ENCODE measurements at places on chromosomes 4 and X.
A peak's percentile ranks its signal among the peaks of the same experiment; 100 is the strongest.

DNA sequence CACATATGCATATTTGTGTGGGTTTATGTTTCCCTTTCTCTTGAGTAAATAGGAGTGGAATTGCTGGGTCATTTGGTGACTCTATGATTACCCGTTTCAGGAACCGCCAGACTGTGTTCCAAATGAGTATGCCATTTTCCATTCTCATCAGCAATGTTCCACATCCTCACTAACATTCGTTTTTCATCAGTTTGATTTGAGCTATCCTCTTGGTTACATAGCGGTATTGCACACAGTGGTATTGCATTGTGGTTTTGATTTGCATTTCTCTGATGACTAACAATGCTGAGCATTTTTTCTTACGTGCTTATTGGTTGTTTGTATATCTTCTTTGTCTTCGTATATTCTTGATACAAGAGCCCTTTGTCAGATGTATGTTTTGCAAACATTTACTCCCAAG lies 218.0 kb upstream of the AMOT start:
- no peak for DNase-seq

DNA sequence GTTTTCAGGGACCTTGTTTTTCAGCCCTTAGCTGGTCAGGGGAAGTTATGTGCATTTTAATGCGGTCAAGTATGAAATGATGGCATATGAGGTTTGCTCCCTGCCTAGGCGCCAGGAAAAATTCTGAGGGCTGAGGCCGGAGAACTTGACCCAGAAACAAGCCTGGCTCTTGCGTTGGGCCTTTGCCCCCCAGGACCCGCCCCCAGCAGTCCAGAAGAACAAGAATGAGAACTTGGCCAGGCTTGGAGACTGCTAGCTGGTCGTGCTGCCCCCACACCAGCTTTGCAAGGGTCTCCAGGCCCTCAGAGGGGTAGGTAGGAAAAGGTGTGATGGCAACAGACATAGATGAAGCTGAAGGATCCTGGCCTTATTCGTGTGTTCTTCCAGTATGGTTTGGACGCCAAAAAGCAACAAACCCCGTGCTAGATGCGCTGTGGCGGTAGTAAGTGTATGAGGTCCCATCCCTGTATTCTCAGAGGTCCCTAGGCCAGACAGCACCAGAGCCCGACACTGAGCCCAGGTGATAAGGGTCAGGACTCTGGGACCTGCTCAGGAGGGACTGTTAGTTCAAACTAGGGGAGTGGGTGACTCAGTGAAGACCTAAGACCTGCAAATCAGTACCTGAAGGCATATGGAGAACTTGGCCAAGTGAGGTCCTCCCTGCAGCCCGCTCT lies 10.5 kb downstream of the NKX3-2 start:
- no peak for DNase-seq

DNA sequence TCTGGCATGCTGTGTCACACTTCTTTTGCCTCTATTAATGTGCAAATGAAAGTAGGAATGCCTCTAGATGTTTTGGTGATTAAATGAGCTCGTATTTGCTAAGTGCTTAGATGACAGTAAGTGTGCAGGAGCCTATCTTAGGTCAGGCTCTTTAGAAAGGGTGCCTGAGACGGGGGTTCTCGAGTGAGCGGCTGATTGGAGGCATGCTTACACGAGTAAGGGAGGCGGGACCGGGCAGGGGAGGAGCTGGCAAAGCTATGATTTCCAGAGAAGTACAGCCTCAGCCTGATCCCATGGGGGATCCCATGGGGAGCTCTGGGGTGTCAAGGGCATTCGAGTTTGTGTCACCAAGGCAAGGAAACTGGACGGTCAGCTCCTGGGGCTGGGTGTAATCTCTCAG lies 44.8 kb downstream of the CLDN34 start:
- DNase-seq: no peak

- DNase-seq: no peak
Observed at GRCh38 chr4:97142410-97142809, 1000.9 kb downstream of the STPG2 start.

- no peak for DNase-seq
Observed at GRCh38 chr4:181685461-181685860, 557.7 kb upstream of the TENM3 start.

GRCh38 chr4:18022572-18023050 lies 1.1 kb upstream of the LCORL start:
- DNase-seq: peak; percentile 25

DNA sequence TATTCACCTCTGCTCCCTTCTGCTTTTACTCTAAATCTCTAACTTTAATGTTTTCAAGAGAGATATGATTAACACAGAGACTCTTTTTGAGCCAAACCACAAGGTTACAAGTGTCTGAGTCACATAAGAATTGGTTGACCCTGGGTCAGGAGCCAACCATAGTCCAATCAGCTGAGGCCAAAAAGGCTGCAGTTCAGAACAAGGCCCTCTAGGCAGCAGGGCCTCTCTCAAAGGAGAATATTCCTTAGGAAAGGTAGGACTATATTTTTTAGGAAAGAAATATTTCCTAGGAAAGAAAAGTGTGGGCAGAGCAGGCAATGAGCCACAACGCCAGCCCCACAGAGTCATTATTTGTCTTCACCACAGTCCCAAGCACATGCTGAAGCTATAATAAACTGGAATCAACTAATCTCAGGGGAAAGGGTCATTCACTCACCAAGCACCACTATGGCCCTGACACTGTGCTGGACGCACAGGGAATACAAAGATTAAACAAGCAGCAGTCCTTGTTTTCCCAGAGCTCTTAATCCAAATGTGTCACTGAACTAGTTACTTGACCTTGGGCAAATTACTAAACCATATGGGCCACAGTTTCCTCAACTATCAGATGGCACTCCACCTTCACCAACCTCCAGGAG lies 2.2 kb downstream of the ATP8A1 start:
- peak; percentile 34 for DNase-seq

- DNase-seq: no peak
Observed at GRCh38 chr4:15293711-15294110, 134.1 kb upstream of the C1QTNF7 start.

DNA sequence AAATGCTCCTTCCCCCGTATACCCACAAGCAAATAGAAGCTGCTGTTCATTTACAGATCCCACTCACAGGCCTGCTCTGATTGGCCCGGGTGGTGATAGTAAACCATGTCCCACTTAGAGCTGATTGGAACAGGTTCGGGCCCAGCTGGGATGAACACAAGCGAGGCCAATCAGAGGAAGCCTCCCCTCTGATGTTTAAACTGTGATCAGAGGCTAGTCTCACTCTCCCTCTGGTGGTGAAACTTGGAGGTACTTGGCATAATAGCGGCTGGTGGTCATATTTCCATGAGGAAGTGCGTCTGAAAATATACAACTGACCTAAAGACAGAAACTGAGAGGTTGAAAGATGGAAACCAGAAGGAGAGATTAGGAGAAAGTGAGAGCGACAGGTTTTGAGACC lies 51.5 kb upstream of the TRPC3 start:
- peak; percentile 6 for DNase-seq

GRCh38 chr4:14917298-14917633 lies 85.0 kb upstream of the CPEB2 start:
- no peak for DNase-seq

- DNase-seq: no peak
Observed at GRCh38 chr4:164595751-164596150, 158.2 kb upstream of the SMIM31 start.

- DNase-seq: no peak
Observed at GRCh38 chr4:39415678-39416283, 9.1 kb downstream of the KLB start.

DNA sequence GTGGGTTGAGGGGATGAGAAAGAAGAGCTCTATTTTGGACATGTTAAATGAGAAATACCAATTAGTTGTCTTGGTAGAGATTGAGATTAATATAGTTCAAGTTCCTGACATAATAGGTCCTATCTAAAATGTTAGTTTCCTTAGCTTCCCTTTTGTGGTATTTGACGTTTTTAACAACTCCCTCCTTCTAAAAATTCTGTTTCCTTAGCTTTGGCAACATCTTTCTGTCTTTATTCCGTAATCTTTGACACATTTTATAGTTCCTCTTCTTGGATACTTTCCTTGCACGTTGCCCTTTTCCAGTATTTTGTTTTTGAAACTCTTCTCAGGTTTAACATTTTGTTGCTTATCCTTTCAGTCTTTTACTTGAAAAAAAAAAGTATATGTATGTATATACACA lies 36.9 kb downstream of the LAMTOR3 start:
- no peak for DNase-seq

- no peak for DNase-seq
Observed at GRCh38 chr4:85492336-85492735, 17.4 kb downstream of the ARHGAP24 start.

GRCh38 chrX:37745354-37745753 lies 34.5 kb upstream of the CYBB start:
- peak; percentile 56 for DNase-seq

DNA sequence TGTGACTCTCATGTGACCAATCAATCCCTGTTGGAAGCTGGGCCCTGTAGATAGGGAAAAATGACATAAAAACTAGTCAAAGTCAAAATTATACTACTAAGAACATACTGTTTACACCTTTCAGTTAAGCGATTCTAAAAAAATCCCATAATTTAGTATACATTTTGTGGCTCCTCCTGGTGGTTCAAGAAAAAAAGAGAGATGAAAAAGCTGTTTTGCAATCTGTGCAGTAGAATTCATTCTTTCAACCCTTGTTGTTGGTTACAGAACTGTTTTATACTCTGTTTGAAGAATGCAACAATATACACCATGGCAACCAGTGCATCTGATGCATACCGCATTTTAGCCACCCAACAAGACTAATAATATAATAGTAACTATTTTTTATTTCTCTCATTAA lies 66.8 kb upstream of the ANK2 start:
- DNase-seq: no peak

DNA sequence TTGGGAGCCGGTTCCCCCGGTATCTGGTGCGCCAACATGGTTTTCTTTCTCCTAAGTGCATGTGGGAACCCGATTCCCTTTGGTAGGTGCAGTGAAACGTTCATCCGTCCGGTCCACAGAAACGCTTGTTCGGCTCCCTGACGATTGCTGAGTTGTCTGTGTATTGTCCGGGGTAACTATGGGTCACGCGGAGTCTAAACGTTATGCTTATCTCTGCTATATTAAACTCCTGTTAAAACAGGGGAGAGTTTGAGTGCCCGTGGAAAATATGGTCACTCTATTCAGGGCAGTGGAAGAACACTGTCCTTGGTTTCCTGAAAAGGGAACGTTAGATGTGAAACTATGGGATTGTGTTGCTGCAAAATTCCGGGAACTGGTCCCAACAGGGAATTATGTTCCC lies 32.4 kb upstream of the MGST2 start:
- no peak for DNase-seq

GRCh38 chr4:6715704-6716017 lies 313 bp upstream of the BLOC1S4 start:
- no peak for DNase-seq

GRCh38 chrX:44795945-44796450 lies 47.8 kb upstream of the DUSP21 start:
- DNase-seq: no peak

GRCh38 chr4:157700898-157701694 lies 471.7 kb downstream of the GASK1B start:
- no peak for DNase-seq

- no peak for DNase-seq
Observed at GRCh38 chr4:5784021-5784420, 73.0 kb downstream of the EVC start.

GRCh38 chrX:42505016-42505415 lies 272.9 kb downstream of the PPP1R2C start:
- DNase-seq: no peak

- DNase-seq: no peak
Observed at GRCh38 chrX:39665830-39666518, 431.8 kb downstream of the BCOR start.

- DNase-seq: peak; percentile 64
Observed at GRCh38 chrX:19739683-19740082, 147.7 kb downstream of the SH3KBP1 start.

- DNase-seq: peak; percentile 24
Observed at GRCh38 chr4:156660465-156660864, 311.1 kb downstream of the PDGFC start.

DNA sequence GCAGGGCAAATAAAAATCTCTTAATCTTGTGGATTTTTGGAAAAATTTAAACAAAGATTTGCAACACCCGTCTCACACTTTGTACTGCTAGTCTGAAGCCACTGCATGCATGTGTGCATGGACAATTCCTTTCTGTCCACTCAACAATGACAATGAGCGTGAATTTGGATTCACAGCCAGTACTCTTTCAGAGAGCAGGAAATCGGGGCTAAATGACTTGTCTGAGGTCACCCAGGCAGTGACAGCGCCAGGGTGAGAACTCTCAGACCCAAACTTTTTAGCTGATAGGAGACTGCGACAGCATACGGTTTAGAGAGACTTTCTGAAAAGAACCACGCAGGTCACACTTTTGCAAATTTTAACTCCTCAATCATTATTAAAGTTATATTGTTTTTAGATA lies 90.9 kb downstream of the ZNF827 start:
- DNase-seq: no peak

DNA sequence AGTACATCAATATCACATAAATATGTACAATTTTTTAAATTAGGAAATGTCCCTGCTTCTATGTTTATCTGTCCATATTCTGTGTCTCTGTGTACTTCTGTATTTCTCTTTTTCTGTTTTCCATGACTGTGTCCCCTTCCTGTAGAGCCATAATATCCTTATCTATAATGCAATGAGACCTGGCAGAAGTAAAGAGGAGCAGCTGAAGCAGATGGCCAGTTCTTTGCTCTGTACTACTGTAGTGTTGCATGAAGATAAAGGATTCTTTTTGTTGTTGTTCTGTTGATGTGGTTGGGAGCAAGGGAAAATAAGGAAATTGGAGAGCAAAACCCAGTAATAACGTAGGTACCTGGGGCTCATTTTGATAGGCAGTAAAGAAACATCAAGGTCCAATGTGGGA lies 301.7 kb downstream of the ADGRL3 start:
- DNase-seq: no peak

DNA sequence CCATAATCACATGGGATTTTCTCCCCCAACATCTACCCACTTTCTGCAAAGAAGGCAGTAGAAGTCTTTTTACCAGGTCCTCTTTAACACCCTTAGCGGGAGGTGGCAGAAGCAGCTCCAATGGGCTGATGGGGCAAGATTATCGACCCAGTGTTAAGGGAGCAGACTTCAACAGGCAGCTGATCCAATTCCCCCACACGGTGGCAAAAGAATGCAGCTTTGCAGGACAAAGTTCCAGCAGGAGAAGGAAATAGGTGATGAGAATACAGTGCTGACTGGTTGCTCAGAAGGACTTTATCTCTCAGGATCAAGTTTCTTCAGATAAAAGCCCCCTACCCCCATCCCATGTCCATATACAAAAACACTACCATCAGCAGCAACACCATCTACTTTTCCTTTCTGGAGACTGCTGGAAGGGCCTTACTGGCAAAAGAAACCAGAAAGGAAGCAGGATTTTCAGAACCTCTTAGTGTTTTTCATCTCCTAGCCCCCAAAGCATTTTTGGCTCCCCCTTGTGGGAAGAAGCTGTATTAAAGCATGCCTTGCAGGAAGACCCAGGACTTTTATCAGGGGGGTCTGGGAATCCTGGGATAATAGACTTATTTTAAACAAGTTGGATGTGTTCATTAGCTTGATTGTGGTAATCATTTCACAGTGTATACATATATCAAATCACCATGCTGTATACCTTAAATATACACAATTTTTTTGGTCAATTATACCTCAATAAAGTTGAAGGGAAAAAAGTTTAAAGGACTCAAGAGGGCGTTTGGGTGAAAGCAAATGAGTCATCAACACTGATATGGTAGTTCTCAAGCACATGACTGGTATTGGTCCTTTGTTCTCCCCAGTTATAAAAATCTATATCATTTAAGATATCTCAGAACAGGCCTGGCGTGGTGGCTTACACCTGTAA lies 146.4 kb downstream of the GPC3 start:
- DNase-seq: peak; percentile 43

Data from myocyte (in vitro differentiated cells).